ENCODE measurements at places on chromosomes 1 and 21. TPM values are rescaled to one million over a fixed set of nuclear protein-coding genes. Genes with fewer than 3 reads are reported as not detected.

The KRTAP11-1 gene
- total RNA-seq = not detected

DNA sequence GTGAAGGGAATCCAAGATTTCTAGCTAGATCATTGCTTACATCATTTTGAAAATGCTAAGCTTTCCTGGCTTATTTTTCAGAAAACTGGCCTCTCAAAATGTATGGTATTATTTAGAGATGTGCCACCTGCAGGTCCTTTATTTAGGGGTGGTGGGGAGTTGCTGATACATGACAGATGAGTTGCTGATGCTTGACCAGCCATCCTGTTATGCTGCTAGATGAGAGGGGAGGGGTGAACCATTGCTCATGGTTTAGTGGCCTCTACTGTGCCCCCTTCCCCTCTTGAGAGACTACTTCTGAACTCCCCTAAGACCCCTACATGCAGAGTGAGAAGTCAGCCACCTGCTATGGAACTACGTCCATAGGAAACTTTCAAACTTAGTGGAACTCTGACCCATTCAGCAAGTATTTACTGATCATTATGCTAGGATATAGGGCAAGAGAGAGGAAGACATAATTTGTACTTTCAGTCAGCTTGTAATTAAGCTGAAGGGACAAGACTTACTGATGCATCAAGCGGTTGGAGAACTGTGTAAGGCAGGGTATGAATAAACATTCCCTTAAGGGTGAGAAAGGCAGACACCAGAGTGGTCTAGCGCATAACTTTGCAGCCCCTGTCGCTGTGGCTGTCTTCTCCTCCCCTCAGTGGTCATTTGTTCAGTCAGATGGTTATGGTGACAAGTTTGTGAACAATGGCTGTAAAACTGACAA, 34.6 kb downstream of the SLAMF6 start:
- H3K4me1 ChIP-seq = no peaks in the 10 kb centered on the region
- H3K4me3 ChIP-seq = no peak overlapping the region
- H3K27ac ChIP-seq = peak overlapping the region; percentile 13
- no peaks in the 10 kb centered on the region for H3K27me3 ChIP-seq
- peaks cover 71% of the 10 kb centered on the region for H3K36me3 ChIP-seq

DNA sequence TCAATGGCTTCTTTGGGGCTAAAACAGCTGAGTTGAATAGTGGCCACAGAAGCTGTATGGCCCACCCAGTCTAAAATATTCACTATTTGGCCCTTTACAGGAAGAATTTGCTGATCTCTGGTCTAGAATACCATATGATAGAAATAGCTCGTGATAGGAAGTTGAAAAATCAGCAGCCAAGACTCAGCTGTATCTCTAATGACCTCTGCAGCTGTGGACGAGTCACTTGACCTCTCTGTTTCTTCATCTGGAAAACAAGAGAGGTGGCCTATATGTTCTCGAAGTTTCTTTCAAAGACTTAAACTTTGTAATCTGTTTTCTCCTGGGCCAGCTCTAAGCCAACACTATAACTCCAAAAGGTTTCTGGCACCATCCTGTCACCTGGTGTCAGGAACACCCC, 129.2 kb downstream of the ZBTB18 start:
- H3K27me3 ChIP-seq = no peaks in the 10 kb centered on the region
- no peak overlapping the region for H3K27ac ChIP-seq
- H3K4me1 ChIP-seq = no peaks in the 10 kb centered on the region
- no peak for DNase-seq
- no peak overlapping the region for H3K4me3 ChIP-seq
- H3K36me3 ChIP-seq = no peaks in the 10 kb centered on the region

DNA sequence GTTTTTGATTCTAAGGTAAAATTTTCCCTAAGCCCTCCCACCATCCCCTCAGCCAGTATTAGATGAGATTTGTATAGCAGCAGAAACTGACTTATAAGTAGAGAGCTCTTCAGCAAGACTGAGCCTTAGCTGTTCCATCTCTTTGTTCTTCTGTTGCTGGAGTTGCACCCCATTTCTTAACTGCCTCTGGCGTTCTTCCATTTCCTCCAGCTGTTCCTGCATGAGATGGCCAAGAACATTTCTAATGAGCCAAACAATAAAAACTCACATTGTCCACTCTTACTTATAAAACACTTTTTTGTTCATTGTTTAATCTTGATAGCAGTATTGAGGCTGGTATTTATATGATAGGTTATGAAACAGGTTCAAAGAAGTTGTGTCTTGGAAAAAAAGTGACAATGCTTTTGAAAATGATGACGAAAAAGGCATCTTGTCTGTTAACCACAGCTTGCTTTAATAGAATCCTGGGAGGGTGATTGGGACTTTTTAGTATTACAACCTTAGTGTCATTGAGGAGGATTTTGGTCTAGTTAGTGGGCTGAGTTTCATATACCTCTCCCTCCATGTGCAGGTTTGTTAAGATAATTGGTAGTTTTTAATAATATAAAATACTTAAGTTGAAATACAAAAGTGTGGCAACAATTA, 18.3 kb downstream of the SYNC start:
- H3K27me3 ChIP-seq = no peaks in the 10 kb centered on the region
- H3K27ac ChIP-seq = no peak overlapping the region

- no peaks in the 10 kb centered on the region for H3K36me3 ChIP-seq
- peak overlapping the region; percentile 9 for H3K4me3 ChIP-seq
- H3K27ac ChIP-seq = peak overlapping the region; percentile 1
- peak; percentile 88 for DNase-seq
- H3K27me3 ChIP-seq = no peaks in the 10 kb centered on the region
Measured at GRCh38 chr1:198556971-198557370, 16.5 kb upstream of the ATP6V1G3 start.

- no peaks in the 10 kb centered on the region for H3K36me3 ChIP-seq
- no peaks in the 10 kb centered on the region for H3K27me3 ChIP-seq
- H3K4me3 ChIP-seq = no peak overlapping the region
- no peak for DNase-seq
Measured at GRCh38 chr1:97424209-97424608, 496.6 kb downstream of the DPYD start.

The RNF186 gene
- not detected for total RNA-seq

GRCh38 chr1:80801695-80802094, 999.0 kb upstream of the ADGRL2 start:
- DNase-seq = no peak
- no peaks in the 10 kb centered on the region for H3K27me3 ChIP-seq
- H3K4me3 ChIP-seq = no peak overlapping the region
- no peaks in the 10 kb centered on the region for H3K4me1 ChIP-seq

GRCh38 chr1:67058242-67058641, 4.3 kb upstream of the SLC35D1 start:
- no peaks in the 10 kb centered on the region for H3K27me3 ChIP-seq
- no peak overlapping the region for H3K4me3 ChIP-seq
- no peaks in the 10 kb centered on the region for H3K36me3 ChIP-seq
- no peak for DNase-seq

DNA sequence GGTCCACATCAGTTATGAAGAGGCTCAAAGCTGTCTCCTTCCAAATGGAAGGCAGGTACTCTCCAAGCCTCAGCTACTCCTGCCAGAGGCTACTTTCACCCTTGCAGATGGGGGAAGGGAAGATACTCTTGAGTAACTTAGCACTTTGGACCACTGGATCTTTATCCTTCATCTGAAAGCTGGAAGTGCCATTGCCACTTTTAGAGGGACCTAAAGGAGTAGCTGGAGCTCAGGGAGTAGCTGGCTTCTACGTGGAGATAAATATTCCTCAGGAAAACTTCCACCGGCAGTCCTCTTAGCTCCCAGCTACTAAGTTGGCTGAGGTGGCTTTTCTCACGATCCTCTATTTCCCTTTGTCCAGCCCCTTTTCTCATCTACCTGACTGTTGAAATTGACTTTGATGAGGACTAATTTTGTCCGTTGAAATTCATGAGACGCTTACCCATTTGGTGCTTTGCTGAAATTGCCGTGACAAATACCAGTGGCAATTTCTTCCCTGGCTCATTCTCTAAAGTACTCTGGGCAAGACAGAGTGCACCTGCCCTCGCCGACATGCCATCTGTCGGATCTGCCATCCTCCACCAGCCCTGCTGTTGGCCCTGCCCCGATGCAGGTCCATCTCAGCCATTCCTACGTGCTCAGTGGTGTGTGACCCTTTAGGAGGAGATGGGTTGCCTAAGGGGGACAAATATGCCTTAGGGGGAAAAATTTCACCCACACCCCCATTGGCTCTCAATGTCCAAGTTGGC, 13.6 kb downstream of the IGSF21 start:
- H3K27ac ChIP-seq = no peak overlapping the region
- no peaks in the 10 kb centered on the region for H3K36me3 ChIP-seq
- H3K27me3 ChIP-seq = peaks cover 8% of the 10 kb centered on the region

- no peaks in the 10 kb centered on the region for H3K36me3 ChIP-seq
- H3K4me1 ChIP-seq = no peaks in the 10 kb centered on the region
- H3K27me3 ChIP-seq = peaks cover 5% of the 10 kb centered on the region
- no peak overlapping the region for H3K27ac ChIP-seq
- no peak for DNase-seq
Measured at GRCh38 chr1:14693949-14694348, 95.5 kb downstream of the KAZN start.

The VHLL gene
- total RNA-seq = not detected

DNA sequence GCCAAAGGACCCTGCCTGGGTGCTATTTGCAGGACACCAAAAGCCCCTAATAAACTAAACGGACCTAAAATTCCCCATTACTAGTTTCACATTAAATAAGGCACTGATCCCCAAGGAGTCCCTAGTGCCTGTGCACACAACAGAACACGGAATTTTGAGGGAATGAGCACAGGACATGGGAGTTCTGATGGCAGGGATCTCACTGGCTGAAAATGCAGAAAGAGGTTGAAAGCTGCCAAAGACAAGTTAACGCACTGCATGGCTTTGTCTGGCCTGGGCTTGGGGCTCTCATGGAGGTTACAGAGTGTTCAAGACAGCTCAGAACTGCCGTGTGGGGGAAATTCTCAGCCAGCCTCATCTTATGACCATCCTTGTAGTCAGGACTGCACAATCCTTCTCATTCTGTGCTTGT, 15.6 kb upstream of the ATP1B1 start:
- no peaks in the 10 kb centered on the region for H3K36me3 ChIP-seq
- H3K27me3 ChIP-seq = peaks cover 2% of the 10 kb centered on the region
- H3K4me1 ChIP-seq = peaks cover 7% of the 10 kb centered on the region
- H3K27ac ChIP-seq = no peak overlapping the region
- DNase-seq = no peak
